ENCODE measurements at places on chromosomes 12 and 14.

GRCh38 chr14:68471029-68471963 is 321.6 kb downstream of the ZFP36L1 start:
- no peak for DNase-seq

DNA sequence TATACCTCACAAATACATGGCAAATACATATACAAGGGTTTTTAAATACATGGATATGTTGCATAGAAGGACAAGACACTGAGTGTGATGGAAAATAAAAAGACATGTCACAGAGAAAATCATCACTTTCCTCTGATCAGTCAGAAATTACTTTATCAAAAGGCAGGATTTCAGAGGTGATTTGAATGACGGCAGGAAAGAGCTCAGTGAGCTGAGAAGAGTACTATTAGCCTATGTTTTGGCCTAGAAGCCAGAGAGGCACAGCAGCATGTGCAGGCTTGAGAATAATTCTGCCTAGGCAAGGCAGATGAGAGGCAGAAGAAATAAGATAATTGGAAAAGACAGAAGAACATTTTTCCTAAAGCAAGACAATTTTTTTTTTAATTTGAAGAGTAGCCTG is 94.9 kb downstream of the BCAT1 start:
- no peak for DNase-seq

DNA sequence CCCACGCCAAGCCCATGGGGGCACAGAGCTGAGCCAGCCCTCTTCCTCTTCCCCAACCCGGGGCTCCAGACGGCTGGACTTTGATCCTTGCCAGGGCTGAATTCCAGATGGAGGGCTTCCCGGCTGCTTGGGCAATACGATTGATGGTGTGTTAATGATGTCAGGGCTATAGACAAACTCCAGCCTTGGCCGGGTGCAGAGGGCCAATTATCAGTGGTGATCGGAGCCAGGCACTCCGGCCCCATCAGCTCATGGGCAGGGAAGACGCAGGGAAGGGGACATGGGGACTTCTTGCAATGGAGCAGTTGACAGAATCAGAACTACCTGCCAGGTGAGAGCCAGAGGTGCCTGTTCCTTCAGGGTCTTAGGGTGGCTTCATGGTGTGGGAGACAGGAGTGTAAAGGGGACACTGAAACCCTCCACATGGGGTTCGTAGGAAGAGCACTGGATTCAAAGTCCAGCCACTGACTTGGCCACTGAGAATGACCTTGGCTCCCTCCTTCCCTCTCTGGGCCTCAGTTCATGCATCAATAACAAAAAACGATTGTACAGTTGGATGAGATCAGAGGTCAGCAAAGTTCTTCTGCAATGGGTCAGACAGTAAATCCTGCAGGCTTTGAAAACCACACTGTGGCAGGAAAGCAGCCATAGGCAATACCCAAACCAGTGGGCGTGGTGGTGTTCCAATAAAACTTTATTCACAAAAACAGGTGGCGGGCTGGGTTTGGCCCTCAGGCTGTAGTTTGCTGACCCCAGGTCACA is 333.7 kb downstream of the MED13L start:
- DNase-seq = no peak

DNA sequence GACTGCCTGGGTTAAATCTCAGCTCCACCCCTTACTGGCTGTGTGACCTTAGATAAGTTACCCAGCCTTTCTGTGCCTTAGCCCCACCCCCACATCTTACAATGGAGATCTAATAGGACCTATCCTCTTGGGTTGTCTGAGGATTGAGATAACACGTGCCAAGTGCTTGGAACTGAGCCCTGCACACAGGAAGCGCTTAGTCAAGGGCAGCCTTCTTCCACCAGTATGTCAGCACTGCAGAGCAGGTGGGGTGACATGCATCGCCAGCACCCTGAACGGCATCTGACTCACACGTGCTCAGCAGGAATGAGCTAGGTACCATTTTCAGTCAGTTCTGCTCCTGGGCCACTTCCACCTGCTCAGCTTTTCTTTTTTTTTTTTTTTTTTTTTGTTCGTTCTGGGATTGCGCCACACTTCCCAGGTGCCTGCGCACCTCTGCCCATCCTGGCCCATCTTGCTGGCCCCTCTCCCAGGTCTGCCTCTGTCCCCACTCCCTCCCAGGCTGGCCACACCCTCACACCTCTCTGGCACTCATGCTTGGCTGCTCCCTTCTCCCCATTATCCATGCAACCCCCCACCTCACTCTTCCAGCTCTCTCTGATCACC is 19.6 kb downstream of the LGMN start:
- DNase-seq = no peak

- no peak for DNase-seq
These were observed 538.1 kb downstream of the C12orf50 start for GRCh38 chr12:87491089-87491488.

GRCh38 chr12:110696283-110696682 is 7.4 kb upstream of the HVCN1 start:
- DNase-seq = no peak

DNA sequence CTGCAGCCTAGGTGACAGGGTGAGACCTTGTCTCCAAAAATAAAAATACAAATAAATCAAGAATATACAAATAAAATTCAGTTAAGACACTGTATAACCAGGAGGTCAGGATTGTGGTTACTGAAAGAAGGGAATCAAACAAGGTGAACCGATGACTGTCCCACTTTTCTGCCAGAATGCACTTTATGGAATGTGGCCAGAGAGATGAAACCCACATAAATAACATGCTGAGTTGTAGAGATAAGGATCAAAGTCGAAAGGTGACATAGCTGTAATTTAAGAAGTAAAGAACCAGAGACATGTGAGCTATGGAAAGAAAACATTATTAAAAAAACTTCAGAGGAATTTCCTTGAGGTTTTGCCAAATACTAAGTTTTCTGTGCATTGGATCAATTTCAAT is 1098.2 kb upstream of the USP15 start:
- DNase-seq = no peak

DNA sequence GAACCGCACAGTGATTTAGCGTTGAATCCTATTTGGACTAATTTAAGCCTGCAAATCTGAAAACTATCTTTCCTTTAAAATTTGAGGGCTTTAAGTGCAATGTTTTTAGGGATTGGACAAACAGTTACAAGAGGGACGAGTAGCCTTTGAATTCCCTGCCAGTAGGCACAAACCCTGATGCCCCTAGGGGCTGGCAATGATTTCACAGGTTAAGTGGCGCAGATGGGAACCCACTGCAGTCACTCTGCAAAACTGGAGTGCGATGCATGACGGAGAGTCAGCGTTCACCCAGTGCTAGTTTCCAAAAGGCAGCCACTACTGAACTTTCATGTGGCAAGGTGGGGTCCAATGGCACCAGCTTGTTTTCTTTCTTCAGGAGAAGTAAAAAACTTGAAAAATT is 99.4 kb upstream of the FRMD6 start:
- DNase-seq = no peak

- DNase-seq = no peak
These were observed 70.9 kb downstream of the KITLG start for GRCh38 chr12:88509347-88509746.

- DNase-seq = no peak
These were observed 69.3 kb upstream of the FRMD6 start for GRCh38 chr14:51582437-51582836.

- no peak for DNase-seq
These were observed 32.6 kb downstream of the COCH start for GRCh38 chr14:30906752-30907658.

DNA sequence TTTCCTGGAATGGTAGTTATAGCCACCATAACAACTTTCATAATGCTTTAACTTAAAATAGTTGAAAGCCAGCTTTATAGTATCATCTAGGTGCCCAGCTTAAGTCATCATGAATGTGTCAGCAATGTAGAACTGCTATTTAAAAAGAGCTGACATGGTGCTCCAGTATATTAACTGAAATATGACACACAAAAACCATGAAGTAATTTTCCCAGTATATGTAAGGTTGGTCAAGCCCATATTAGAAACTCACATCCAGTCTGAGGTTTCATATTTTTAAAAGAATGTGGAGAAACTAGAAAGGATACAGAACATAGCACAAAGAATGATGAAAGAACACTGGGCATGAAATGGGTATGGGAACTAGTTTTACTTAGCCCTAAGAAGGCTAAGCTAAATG is 121.3 kb upstream of the KRAS start:
- DNase-seq = no peak

GRCh38 chr14:61438497-61438859 is 117.1 kb downstream of the PRKCH start:
- DNase-seq = no peak

GRCh38 chr12:70427611-70428010 is 61.5 kb downstream of the KCNMB4 start:
- DNase-seq = no peak

- no peak for DNase-seq
These were observed 55.6 kb upstream of the PPP2R5C start for GRCh38 chr14:101705733-101706508.
